Posterior vena cava (tissue), 2 donors: ENCODE measurements at places on chromosomes 7 and 10. TPM values are rescaled to one million over a fixed set of nuclear protein-coding genes. Genes with fewer than 3 reads are reported as not detected.

- no peak for DNase-seq
These were observed 959 bp upstream of the ATRNL1 start for GRCh38 chr10:115092258-115092554.

DNA sequence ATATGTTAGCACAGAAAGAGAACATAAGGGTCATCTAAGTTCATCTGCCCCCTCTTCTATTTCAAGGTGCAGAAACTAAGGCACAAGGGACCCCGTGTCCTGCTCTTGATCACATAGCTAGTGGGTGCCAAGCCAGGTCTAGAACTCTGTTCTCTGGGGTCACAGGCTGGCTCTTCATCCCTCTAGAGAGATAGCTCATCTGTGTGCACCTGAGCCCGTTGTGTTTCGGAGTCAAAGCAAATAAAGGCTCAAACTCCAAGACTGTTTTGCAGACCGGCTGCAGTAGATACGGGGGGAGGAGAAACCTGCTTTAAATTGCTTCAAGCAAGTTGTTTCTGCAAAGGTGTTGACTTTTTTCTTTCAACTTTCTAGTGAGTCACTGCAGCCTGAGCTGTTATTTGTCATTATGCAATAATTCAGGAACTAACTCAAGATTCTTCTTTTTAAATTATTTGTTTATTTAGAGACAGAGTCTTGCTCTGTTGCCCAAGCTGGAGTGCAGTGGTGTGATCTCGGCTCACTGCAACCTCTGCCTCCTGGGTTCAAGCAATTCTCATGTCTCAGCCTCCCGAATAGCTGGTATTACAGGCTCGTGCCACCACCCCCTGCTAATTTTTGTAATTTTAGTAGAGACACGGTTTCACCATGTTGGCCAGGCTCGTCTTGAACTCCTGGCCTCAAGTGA lies 6.5 kb downstream of the BLVRA start:
- peak; percentile 34 for DNase-seq

The SLC26A5 gene
- not detected for total RNA-seq

The RET gene
- 1.0 TPM for total RNA-seq

GRCh38 chr7:108283252-108283651 lies 153.1 kb upstream of the LAMB4 start:
- DNase-seq: no peak

DNA sequence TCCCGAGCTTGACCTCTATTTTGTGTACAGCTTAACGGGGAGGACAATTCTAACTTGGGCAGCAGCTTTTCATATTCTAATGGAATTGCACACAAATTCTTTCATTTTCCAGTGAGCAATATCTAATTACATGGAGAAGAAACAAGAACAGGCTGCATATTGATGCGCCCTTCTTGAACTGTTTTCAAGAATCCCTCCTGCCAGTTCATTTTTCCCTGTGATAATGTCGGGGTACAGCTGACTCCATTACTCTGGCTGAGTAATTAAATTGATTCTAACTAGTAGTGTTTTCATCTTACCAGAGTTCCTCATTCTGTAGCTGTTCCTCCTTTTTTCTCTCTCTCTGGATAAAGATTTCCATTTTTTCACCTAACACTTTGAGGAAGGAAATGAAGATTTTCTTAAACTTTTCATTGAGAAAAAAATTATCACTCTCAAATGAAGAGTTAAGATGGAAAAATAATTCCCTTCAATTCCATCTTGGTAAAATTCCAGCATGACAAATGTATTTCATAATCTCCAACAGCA lies 190.9 kb downstream of the FANK1 start:
- DNase-seq: no peak

- DNase-seq: no peak
These were observed 8.1 kb downstream of the CNPY1 start for GRCh38 chr7:155538293-155538692.

DNA sequence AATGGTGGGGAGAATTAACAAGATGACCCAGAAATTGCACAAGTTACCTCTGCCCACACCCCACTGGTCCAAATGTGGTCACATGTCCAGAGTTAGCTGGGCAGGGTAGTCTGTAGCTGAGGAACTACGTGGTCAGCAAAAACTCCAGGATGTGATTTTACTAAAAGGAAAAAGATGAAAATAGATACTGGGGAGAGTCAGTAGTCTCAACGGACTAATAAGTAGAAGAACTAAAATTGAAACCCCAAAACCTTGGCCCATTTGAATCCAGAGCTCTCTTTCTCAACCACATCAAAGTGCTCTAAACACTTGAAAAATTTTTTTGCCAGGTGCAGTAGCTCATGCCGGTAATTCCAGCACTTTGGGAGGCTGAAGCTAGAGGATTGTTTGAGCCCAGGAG lies 146.3 kb downstream of the SKIDA1 start:
- DNase-seq: no peak

The SSC4D gene
- 0.32 TPM for total RNA-seq

The UNCX gene
- not detected for total RNA-seq

The TRUB1 gene
- 8.2 TPM for total RNA-seq

- no peak for DNase-seq
These were observed 7.4 kb downstream of the AVL9 start for GRCh38 chr7:32502728-32503127.

The C10orf62 gene
- total RNA-seq: 0.46 TPM
